ENCODE measurements at places on chromosomes 4 and X. TPM values are rescaled to one million over a fixed set of nuclear protein-coding genes. Genes with fewer than 3 reads are reported as not detected.

DNA sequence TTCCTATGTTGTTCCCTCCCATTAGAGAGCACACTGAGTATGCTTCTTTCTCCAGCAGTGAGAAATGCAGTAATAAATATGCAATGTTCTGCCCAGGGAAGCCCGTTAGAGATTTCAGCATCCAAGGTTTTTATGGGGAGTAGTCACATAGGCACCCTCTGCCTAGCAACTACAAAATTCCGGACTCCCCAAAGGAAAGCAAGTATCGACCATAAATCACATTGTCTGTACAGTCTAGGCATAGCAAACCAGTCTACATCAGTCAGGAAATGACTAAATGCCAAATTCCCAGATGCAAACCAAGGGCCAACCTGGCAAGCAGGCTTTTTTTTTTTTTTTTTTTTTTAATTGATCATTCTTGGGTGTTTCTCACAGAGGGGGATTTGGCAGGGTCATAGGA, 34.8 kb downstream of the GPR101 start:
- no peak overlapping the region for H3K27ac ChIP-seq
- no peaks in the 10 kb centered on the region for H3K27me3 ChIP-seq
- H3K4me3 ChIP-seq, result no peak overlapping the region
- no peak for DNase-seq
- no peaks in the 10 kb centered on the region for H3K4me1 ChIP-seq

DNA sequence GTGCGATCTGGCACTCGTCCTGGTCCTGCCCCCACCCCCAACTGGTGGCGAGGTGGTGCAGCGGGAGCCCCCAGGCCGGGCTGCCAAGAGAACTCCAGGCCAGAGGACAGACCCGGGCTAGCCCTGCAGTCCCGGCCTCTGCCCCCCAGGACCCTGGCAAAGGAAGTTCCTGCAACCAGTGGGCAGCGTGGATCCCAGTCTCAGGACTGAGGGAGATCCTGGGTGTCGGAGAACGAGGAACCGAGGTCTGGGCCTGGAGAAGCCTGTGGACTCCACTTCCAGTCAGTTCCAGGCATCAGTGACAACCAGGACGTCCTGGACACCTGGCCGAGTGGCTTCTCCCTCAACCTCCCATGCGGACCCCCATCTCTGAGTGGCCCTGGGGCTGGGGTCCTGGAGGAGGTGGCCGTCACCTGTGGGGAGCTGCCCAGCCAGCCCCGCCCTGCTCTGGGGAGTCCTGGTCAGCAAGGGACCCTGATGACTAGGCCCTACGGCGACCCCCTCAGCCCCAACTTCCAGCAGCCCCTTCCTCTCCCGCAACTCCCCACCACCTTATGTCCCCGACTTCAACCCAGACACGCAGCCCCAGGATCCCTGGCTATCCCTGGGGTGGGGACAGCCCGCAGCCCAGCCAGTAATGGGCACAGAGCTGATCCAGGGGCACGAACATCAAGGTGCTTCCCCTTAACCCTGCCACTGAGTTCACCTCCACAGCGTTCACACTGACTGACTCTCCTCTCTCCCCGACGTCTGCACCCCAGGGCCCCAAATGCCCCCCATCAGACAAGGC, 53.7 kb upstream of the NKX1-1 start:
- DNase-seq, result no peak
- no peaks in the 10 kb centered on the region for H3K36me3 ChIP-seq
- no peak overlapping the region for H3K27ac ChIP-seq
- no peak overlapping the region for H3K4me3 ChIP-seq

DNA sequence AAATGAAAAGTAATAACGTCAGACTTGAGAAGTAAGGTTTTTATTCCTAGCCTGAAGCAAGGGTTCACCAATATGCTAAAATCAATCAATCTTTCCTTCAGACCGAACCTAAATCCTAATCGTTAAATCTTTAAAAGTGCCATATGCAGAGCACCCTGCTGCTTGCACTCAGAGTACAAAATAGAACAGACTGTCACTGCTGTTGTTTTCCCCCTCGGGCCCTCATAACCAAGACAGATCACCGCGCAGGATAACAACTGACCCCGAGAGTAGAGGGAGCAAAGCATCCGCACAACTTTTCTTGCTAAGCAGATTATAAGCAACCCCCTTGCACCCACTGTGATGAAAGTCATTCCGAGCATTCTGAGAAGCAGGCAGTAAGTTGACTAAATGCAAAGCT, 550.9 kb upstream of the NDST4 start:
- H3K27ac ChIP-seq, result no peak overlapping the region
- DNase-seq, result no peak
- H3K27me3 ChIP-seq, result no peaks in the 10 kb centered on the region
- H3K4me3 ChIP-seq, result no peak overlapping the region
- no peaks in the 10 kb centered on the region for H3K36me3 ChIP-seq
- H3K4me1 ChIP-seq, result no peaks in the 10 kb centered on the region

GRCh38 chrX:631802-632365, 1.3 kb downstream of the SHOX start:
- H3K27ac ChIP-seq, result no peak overlapping the region
- H3K4me1 ChIP-seq, result no peaks in the 10 kb centered on the region
- no peaks in the 10 kb centered on the region for H3K36me3 ChIP-seq

GRCh38 chrX:27889878-27890277, 82.1 kb downstream of the MAGEB10 start:
- no peaks in the 10 kb centered on the region for H3K27me3 ChIP-seq
- no peak for DNase-seq
- no peak overlapping the region for H3K4me3 ChIP-seq
- H3K4me1 ChIP-seq, result no peaks in the 10 kb centered on the region
- no peak overlapping the region for H3K27ac ChIP-seq
- H3K36me3 ChIP-seq, result no peaks in the 10 kb centered on the region

GRCh38 chrX:11967986-11968869, 170.0 kb upstream of the FRMPD4 start:
- DNase-seq, result no peak
- H3K27me3 ChIP-seq, result no peaks in the 10 kb centered on the region
- no peak overlapping the region for H3K4me3 ChIP-seq
- H3K36me3 ChIP-seq, result no peaks in the 10 kb centered on the region
- H3K27ac ChIP-seq, result no peak overlapping the region
- no peaks in the 10 kb centered on the region for H3K4me1 ChIP-seq

DNA sequence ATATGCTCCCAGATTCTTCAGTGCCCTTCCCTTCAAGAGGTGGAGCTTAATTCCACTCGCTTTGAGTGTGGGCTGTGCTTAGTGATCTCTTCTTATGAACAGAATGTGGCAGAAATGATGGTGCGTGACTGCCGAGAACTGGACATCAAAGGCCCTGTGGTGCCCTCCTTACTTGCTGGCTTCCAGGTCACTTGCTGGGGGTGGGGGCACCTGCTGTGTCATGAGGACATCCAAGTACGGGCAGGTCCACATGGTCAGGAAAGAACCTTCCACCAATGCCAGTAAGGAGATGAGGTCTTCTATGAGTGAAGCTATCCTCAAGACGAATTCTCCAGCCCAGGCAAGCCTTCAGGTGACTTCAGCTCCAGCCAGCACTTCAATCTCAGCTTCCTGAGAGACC, 95.8 kb downstream of the FAM53A start:
- no peak overlapping the region for H3K4me3 ChIP-seq
- no peak for DNase-seq
- H3K27me3 ChIP-seq, result peaks cover 21% of the 10 kb centered on the region
- no peaks in the 10 kb centered on the region for H3K4me1 ChIP-seq
- H3K36me3 ChIP-seq, result no peaks in the 10 kb centered on the region

- H3K27ac ChIP-seq, result no peak overlapping the region
- H3K4me1 ChIP-seq, result no peaks in the 10 kb centered on the region
- DNase-seq, result no peak
- no peaks in the 10 kb centered on the region for H3K36me3 ChIP-seq
Measured at GRCh38 chr4:13706120-13706519, 78.6 kb upstream of the BOD1L1 start.

DNA sequence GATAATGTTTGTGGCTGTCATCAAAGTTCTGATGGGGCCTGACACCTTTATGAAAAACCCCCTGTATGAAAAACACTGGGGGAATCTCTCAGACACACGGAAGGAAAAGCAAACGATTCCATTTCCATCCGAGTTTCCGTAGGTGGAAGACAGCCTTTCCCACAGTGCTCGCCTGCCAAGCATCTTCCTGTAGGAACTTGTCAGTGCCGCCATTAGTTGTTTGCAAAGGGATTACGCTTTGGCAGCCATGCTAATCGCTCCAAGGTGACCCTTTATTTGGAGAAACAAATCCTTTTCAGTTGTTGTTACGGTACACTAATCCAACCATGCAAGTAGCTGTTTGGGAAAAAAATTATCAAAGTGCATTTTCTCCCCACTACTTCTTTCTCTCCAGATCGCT, 44.4 kb upstream of the STOX2 start:
- no peaks in the 10 kb centered on the region for H3K4me1 ChIP-seq
- H3K36me3 ChIP-seq, result no peaks in the 10 kb centered on the region
- no peak for DNase-seq

DNA sequence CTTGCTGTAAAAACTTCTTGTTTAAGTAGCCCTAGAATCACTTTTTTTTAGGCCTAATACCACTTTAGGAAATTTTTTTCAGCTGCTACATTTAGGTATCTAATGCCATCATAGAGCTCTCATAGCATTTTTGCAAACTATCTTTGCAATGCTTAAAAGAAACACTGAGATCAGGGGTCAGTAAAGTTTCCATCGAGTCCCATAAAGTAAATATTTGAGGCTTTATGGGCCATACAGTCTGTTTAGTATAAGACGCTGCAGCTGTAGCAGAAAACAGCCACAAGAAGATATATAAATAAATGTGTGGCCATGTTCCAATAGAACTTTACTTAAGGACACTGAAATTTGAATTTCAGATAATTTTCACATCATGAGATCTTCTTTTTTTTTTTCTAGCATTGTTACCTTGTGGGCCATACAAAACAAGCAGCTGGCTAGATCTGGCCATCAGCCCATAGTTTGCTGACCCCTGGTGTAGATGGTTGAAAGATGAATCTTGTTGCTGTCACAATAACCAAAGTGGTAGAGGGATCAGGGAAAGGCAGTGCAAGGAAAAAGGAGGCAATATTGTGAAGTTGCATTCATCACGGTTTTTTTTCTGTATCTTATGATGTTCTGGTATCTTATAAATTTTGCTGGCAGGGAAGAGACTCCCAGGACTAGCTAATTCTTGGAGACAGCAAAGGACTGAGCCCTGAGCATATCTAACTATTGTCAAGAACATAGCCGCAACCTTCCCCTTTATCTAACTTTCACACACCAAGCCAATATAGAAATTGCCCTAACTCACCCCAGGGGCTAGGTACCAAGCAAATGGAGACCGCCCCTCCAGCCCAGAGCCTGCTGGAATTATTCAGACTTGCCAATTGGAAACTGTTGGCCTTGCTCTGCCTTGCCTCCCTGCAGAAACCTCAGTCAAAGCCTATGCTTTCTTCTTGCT, 46.6 kb downstream of the RASGEF1B start:
- H3K27me3 ChIP-seq, result no peaks in the 10 kb centered on the region
- no peak overlapping the region for H3K4me3 ChIP-seq
- H3K36me3 ChIP-seq, result peaks cover 10% of the 10 kb centered on the region

- H3K4me3 ChIP-seq, result no peak overlapping the region
- no peaks in the 10 kb centered on the region for H3K27me3 ChIP-seq
- no peak overlapping the region for H3K27ac ChIP-seq
- DNase-seq, result no peak
Measured at GRCh38 chr4:5204781-5205180, 153.5 kb downstream of the STK32B start.

DNA sequence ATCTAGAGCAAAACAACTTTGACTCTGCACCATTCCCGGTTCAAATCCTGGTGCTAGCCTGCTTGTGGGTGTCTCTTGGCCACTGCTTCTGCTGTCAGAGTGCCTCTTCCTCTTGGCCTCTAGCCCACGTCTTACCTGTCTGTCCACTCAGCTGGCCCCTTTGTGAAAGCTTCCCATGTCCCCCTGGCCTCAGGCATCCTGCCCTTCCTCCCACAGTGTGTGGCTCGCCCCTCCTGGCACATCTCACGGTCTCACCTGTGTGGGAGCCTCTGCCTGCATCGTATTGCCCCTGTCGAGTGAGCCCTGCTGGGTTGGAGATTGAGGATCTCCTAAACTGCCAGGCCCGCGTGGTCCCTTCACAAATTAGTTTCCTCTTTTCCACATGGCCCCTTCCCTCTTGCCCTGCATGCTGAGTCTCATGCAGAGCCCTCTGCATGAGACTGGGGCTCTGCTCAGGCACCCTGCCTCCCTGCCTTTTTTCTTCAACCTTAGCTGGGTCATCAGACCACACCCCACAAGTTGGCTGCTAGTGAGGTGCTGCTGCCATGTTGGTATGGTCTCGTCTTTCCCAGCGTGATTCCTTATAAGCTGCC, 53.7 kb upstream of the TADA2B start:
- no peaks in the 10 kb centered on the region for H3K27me3 ChIP-seq
- DNase-seq, result no peak
- peaks cover 28% of the 10 kb centered on the region for H3K36me3 ChIP-seq

DNA sequence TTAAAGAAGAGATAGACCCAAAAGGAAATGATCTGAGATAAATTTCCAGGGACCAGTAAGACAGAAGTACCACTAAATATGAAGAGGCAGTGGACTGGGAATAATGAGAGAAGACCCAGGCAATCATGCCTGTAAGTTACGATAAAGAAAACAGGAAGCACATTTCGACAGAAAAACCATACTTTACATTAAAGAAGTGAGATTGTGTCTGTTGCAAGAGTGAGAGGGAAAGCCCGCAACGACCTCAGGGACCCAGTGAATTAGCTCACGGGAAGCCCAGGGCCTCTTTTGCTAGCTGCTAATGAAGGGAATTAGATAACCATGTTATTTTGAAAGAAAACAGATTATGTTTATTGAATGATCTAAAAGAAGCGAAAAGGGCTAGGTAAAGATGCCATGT, 28.9 kb upstream of the ACSL1 start:
- H3K27me3 ChIP-seq, result peaks cover 3% of the 10 kb centered on the region
- no peak for DNase-seq
- peak overlapping the region; percentile 41 for H3K27ac ChIP-seq
- no peak overlapping the region for H3K4me3 ChIP-seq
- no peaks in the 10 kb centered on the region for H3K36me3 ChIP-seq

- DNase-seq, result no peak
- H3K4me1 ChIP-seq, result peaks cover 15% of the 10 kb centered on the region
- H3K36me3 ChIP-seq, result peaks cover 42% of the 10 kb centered on the region
Measured at GRCh38 chrX:41528784-41529183, 81.6 kb downstream of the NYX start.

- no peak overlapping the region for H3K27ac ChIP-seq
- DNase-seq, result no peak
- peak overlapping the region; percentile 54 for H3K4me3 ChIP-seq
- peaks cover 12% of the 10 kb centered on the region for H3K4me1 ChIP-seq
- H3K27me3 ChIP-seq, result peaks cover 54% of the 10 kb centered on the region
Measured at GRCh38 chr4:185128272-185129119, 14.6 kb upstream of the SLC25A4 start.

XAGE2 gene
- total RNA-seq, result not detected

USP51 gene
- total RNA-seq, result 1.2 TPM

USP26 gene
- total RNA-seq, result not detected

CYBB gene
- not detected for total RNA-seq

MGARP gene
- not detected for total RNA-seq

UGT8 gene
- not detected for total RNA-seq
